Activated CD4-positive, alpha-beta memory T cell treated with anti-CD3 and anti-CD28 coated beads, Interleukin-2, amount 10 ng/mL, durations not matched to agents 7 days and 5 days (primary cell): ENCODE measurements at places on chromosomes 2 and 18.

DNA sequence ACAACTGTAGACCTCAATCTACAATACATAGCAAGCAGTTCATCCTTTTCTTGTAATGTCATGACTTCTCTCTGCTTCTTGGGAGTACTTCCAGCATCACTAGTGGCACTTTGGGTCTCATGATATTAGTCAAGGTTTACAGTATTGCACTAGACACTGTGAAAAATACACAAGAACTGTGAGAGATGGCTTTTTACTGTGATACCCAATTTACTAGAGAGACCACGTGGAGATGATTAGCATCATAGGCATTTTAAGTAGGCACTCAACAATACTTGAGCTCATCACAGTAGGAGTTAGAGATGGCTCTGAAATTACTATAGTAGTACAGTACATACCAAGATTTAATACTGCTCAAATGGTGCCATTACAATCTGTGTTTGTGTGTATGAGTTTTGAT, 112.8 kb upstream of the EML6 start:
- no peak overlapping the region for H3K27ac ChIP-seq
- no peak overlapping the region for H3K4me3 ChIP-seq
- peaks cover 34% of the 10 kb centered on the region for H3K4me1 ChIP-seq
- DNase-seq, result no peak
- H3K36me3 ChIP-seq, result peaks cover 38% of the 10 kb centered on the region

DNA sequence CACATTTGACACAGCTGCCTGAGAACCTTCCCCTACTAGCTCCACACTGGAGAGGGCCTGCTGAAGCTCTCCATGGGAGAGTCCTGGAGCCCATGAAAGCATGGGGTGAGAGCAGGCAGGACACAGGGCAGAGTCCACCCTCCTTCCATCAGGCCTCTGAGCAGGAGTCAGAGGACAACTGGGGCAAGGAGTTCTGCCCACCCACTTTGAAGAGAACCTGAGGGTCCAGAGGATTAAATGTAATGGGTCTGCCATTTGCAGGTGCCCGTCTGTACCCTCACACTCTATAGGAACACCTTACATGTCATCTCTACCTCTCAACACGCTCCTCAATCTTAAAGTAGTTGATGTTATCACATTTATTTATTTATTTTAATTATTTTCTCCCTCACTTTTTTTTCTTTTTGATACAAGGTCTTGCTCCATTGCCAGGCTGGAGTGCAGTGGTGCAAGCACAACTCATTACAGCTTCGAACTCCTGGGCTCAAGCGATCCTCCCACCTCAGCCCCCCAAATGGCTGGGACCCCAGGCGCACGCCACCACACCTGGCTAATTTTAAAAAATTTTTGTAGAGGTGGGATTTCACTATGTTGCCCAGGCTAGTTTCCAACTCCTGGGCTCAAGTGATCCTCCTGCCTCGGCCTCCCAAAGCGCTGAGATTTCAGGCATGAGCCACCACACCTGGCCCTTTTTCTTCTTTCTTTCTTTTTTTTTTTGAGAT, 10.2 kb downstream of the ADRA2B start:
- no peaks in the 10 kb centered on the region for H3K4me1 ChIP-seq
- DNase-seq, result no peak
- no peak overlapping the region for H3K4me3 ChIP-seq
- peaks cover 7% of the 10 kb centered on the region for H3K36me3 ChIP-seq
- no peak overlapping the region for H3K27ac ChIP-seq
- H3K27me3 ChIP-seq, result no peaks in the 10 kb centered on the region

- no peak overlapping the region for H3K27ac ChIP-seq
- no peak overlapping the region for H3K4me3 ChIP-seq
- peaks cover 8% of the 10 kb centered on the region for H3K27me3 ChIP-seq
- no peaks in the 10 kb centered on the region for H3K36me3 ChIP-seq
- no peak for DNase-seq
- peaks cover 4% of the 10 kb centered on the region for H3K4me1 ChIP-seq
Observed at GRCh38 chr2:174762464-174762863, 1.8 kb downstream of the CHRNA1 start.

- H3K36me3 ChIP-seq, result no peaks in the 10 kb centered on the region
- DNase-seq, result no peak
- H3K4me3 ChIP-seq, result no peak overlapping the region
Observed at GRCh38 chr2:219959471-219959870, 332.0 kb downstream of the SLC4A3 start.

- peaks cover 32% of the 10 kb centered on the region for H3K4me1 ChIP-seq
- no peaks in the 10 kb centered on the region for H3K27me3 ChIP-seq
- no peak overlapping the region for H3K27ac ChIP-seq
- H3K36me3 ChIP-seq, result peaks cover 2% of the 10 kb centered on the region
Observed at GRCh38 chr2:97708048-97708380, 5.4 kb upstream of the ZAP70 start.
